ENCODE measurements at places on chromosomes 3 and 15. TPM values are rescaled to one million over a fixed set of nuclear protein-coding genes. Genes with fewer than 3 reads are reported as not detected.

DNA sequence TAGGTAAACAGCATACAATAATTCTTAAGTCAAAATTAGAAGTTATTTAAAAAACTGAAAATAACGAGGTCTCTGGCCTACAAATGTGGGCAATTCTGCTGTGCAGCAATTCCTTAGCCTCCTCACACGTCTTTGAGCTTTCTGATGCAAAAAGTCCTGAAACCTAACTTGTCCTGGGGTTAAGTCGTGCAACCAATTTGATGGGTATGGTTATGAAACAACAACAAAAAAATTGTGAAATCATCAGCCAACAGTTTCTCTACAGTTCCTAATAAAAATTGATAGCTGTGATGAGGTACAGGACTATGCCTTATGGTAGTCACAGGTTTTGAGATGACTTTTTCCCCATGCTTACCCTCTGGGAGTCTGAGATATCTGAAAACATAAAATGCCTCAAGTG, 6.5 kb upstream of the GLB1 start:
- no peaks in the 10 kb centered on the region for H3K4me1 ChIP-seq
- no peak for DNase-seq
- no peaks in the 10 kb centered on the region for H3K36me3 ChIP-seq
- no peaks in the 10 kb centered on the region for H3K27me3 ChIP-seq

DNA sequence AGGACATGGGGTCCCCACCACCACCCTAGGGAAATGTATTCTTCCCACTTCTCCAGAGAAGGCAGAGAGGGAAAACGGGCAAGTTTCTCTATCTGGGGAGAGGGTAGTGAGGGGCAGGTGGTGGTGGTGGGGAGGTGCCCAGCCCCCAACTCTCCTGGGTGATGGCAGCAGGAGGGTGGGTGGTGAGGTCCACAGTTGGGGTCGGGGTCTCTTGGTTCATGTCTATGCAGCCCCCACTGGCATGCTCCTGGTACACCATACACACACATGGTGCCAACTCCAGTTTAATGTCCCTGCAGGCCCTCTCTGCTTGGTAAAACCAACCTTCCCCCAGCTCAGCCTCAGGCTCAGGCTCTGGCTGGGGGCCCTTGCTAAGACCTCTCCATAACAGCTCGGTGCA, 254.5 kb upstream of the LYSMD4 start:
- DNase-seq, result no peak
- H3K4me1 ChIP-seq, result no peaks in the 10 kb centered on the region
- H3K4me3 ChIP-seq, result no peak overlapping the region
- H3K36me3 ChIP-seq, result no peaks in the 10 kb centered on the region
- H3K27me3 ChIP-seq, result no peaks in the 10 kb centered on the region

DNA sequence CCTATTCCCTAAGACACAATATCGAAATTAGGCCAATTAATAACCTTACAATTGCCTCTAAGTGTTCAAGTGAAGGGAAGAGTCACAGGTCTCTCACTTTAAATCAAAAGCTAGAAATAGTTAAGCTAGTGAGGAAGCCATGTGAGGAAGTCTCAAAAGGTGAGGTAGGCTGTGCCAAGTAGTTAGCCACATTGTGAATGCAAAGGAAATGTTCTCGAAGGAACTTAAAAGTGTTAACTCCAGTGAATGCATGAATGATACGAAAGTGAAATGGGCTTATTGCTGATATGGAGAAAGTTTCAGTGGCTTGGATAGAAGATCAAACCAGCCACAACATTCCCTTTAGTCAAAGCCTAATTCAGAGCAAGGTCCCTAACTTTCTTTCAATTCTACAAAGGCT, 59.1 kb downstream of the KLF13 start:
- no peaks in the 10 kb centered on the region for H3K4me1 ChIP-seq
- DNase-seq, result no peak
- H3K27ac ChIP-seq, result no peak overlapping the region
- H3K27me3 ChIP-seq, result no peaks in the 10 kb centered on the region
- no peak overlapping the region for H3K4me3 ChIP-seq
- no peaks in the 10 kb centered on the region for H3K36me3 ChIP-seq

- H3K27me3 ChIP-seq, result no peaks in the 10 kb centered on the region
- no peak overlapping the region for H3K4me3 ChIP-seq
- H3K4me1 ChIP-seq, result no peaks in the 10 kb centered on the region
- H3K36me3 ChIP-seq, result no peaks in the 10 kb centered on the region
- no peak for DNase-seq
Measured at GRCh38 chr3:65713016-65713415, 325.7 kb downstream of the MAGI1 start.

- peaks cover 33% of the 10 kb centered on the region for H3K36me3 ChIP-seq
- no peak overlapping the region for H3K27ac ChIP-seq
- DNase-seq, result no peak
- H3K4me1 ChIP-seq, result no peaks in the 10 kb centered on the region
- H3K27me3 ChIP-seq, result no peaks in the 10 kb centered on the region
Measured at GRCh38 chr3:197528190-197528589, 27.6 kb downstream of the BDH1 start.

- H3K27me3 ChIP-seq, result no peaks in the 10 kb centered on the region
- H3K36me3 ChIP-seq, result no peaks in the 10 kb centered on the region
- DNase-seq, result no peak
- no peak overlapping the region for H3K4me3 ChIP-seq
- H3K4me1 ChIP-seq, result peaks cover 4% of the 10 kb centered on the region
Measured at GRCh38 chr3:13588221-13588701, 39.3 kb downstream of the FBLN2 start.

DNA sequence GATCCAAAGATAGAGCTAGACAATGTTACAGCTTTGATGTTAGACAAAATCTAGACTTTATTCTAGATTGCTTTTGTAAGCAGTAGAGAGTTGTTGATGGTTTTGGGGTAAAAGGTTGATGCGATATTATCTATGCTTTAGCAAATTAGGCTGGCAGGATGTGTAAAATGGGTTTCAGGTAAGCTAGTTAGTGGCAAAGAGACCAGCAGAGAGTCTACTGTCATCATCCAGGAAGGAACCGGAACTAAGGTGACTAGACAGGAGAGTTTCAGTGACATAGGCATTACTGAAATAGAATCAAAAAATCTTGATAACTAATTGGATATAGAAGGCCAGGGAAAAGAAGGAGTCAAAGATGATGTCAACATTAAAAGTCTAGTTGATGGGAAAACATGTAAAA, 11.1 kb downstream of the OR5K2 start:
- no peaks in the 10 kb centered on the region for H3K27me3 ChIP-seq
- no peak overlapping the region for H3K4me3 ChIP-seq
- H3K4me1 ChIP-seq, result no peaks in the 10 kb centered on the region
- no peak overlapping the region for H3K27ac ChIP-seq
- DNase-seq, result no peak

GRCh38 chr15:45715528-45715927, 80.7 kb downstream of the SQOR start:
- peak; percentile 61 for DNase-seq
- H3K4me1 ChIP-seq, result peaks cover 16% of the 10 kb centered on the region
- H3K27ac ChIP-seq, result no peak overlapping the region
- H3K36me3 ChIP-seq, result no peaks in the 10 kb centered on the region

GRCh38 chr3:166177130-166177529, 339.9 kb upstream of the BCHE start:
- H3K27me3 ChIP-seq, result no peaks in the 10 kb centered on the region
- no peak overlapping the region for H3K27ac ChIP-seq
- H3K36me3 ChIP-seq, result no peaks in the 10 kb centered on the region
- DNase-seq, result no peak
- H3K4me3 ChIP-seq, result no peak overlapping the region
- no peaks in the 10 kb centered on the region for H3K4me1 ChIP-seq

DNA sequence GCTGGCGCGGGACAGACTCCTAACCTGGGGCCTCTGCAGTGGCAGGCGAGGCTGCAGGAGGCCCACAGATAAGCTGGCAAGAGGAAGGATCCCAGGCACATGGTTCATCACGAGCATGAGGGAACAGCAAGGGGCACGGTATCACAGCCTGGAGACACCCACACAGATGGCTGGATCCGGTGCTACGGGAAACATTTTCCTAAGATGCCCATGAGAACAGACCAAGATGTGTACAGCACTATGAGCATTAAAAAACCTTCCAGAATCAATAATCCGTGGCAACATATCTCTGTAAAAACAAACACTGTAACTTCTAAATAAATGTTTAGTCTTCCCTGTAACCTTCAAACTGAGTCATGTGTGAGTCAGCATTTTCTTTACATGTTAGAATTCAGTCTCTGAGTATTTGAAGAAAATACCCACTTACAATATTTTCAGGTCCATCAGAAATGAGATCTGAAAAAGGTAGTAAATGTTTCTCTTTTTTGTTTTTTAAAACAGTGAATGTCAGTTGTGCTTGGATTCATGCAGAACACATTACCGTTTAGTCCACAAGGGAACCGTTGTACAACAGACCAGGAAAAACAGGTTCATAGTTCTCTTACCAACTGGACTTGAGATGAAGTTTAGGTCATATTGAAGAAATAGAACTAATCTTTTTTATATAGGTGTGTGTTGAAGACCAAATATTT, 75.9 kb downstream of the BOC start:
- H3K36me3 ChIP-seq, result no peaks in the 10 kb centered on the region
- no peak for DNase-seq
- H3K4me1 ChIP-seq, result peaks cover under 1% of the 10 kb centered on the region

GRCh38 chr3:173221010-173221409, 80.0 kb upstream of the SPATA16 start:
- no peak overlapping the region for H3K4me3 ChIP-seq
- no peak for DNase-seq
- H3K36me3 ChIP-seq, result no peaks in the 10 kb centered on the region
- H3K27ac ChIP-seq, result no peak overlapping the region

DNA sequence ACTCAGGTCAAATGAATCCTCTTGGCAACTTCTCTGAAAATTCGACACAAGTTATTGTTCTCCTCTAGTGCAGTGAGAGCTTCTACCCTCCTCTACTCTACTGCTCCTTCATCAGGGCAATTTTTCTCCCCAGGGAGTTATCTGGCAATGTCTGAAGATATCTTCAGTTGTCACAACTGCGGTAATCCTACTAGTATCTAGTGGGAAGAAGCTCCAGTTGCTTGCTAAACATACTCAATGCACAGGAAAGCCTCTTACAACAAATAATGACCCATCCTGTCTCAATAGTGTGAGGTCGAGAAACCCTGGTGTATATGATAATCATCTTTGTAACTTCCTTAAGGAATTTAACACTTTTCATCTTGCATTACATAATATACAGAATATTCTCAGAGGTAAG, 1147.6 kb downstream of the IGSF11 start:
- no peak overlapping the region for H3K4me3 ChIP-seq
- no peaks in the 10 kb centered on the region for H3K36me3 ChIP-seq
- no peak for DNase-seq
- H3K27ac ChIP-seq, result no peak overlapping the region

GRCh38 chr3:115836944-115837343, 213.6 kb downstream of the GAP43 start:
- H3K36me3 ChIP-seq, result no peaks in the 10 kb centered on the region
- H3K27me3 ChIP-seq, result no peaks in the 10 kb centered on the region
- DNase-seq, result peak; percentile 72
- H3K4me1 ChIP-seq, result no peaks in the 10 kb centered on the region

GRCh38 chr3:125957674-125958510, 11.1 kb upstream of the ROPN1B start:
- DNase-seq, result no peak
- H3K4me1 ChIP-seq, result no peaks in the 10 kb centered on the region
- H3K36me3 ChIP-seq, result no peaks in the 10 kb centered on the region
- H3K27me3 ChIP-seq, result no peaks in the 10 kb centered on the region
- H3K27ac ChIP-seq, result no peak overlapping the region

- H3K27ac ChIP-seq, result no peak overlapping the region
- no peaks in the 10 kb centered on the region for H3K4me1 ChIP-seq
- H3K36me3 ChIP-seq, result no peaks in the 10 kb centered on the region
Measured at GRCh38 chr15:54636147-54636546, 560.6 kb downstream of the RSL24D1 start.

DNA sequence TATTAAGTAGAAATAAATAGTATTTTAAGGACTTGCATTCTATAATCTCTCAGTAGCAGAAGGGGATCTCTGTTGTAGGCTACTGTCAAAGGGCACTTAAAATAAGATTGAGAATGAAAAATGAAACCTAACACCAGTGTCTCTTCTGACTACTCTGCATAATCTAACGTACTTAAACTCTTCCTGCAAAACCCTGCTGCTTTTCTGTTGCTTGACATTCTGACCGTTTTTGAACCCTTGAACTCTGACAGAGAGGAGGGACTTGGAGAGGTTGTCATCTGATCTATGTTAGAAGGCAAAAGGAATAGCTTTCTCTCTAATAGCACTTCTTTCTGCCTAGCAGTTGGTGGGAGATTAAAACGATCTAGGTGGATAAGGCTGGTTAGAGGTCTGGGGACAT, 204.6 kb downstream of the ZIC1 start:
- no peak for DNase-seq
- no peaks in the 10 kb centered on the region for H3K27me3 ChIP-seq

DNA sequence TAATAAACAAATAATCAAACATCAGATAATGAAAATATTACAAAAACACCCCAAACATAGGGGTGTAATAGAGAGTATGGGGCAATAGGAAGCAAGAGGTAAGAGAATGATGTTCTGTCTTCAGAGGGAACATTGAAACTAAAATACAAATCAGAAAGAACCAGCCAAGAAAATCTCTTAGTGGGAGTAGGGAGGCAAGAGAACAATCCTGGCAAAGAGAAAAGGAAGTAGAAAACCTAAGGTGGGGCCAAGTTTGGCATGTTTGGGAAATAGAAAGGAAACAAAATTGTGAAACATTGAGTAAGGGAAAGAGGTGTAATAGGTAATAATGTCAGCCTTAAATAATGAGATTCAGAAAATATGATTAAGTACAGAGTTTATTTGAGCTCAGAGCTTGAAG, 467.1 kb downstream of the RBMS3 start:
- no peak overlapping the region for H3K27ac ChIP-seq
- H3K27me3 ChIP-seq, result no peaks in the 10 kb centered on the region

DNA sequence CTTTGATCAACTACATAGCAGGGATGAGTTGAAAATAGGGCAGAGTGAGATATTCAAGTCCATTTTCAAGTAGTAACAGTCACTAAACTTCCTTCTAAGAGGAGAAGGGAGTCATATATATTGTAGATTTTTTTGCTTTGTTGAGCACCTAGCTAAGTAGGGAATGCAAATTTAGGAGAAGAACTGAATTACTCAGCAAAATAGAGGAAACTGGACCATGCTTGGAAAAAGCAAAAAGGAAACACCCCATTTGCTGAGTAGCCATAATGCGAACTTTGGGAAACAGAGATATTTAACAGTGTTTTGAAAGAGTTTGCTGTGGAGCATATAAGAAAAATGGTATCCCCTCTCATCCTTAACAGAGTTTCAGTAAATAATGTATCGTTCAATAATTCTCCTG, 54.9 kb downstream of the CD200R1L start:
- no peaks in the 10 kb centered on the region for H3K36me3 ChIP-seq
- no peak for DNase-seq
- no peak overlapping the region for H3K27ac ChIP-seq
- no peak overlapping the region for H3K4me3 ChIP-seq
- no peaks in the 10 kb centered on the region for H3K27me3 ChIP-seq

The TMEM207 gene
- total RNA-seq, result not detected

The RAB27A gene
- 4.7 TPM for total RNA-seq

The GABRA5 gene
- total RNA-seq, result not detected

The DPPA2 gene
- not detected for total RNA-seq

The XPC gene
- 30.3 TPM for total RNA-seq

The MOBP gene
- not detected for total RNA-seq

The GOLGA8S gene
- total RNA-seq, result not detected

The ARPP21 gene
- not detected for total RNA-seq

The TRH gene
- total RNA-seq, result not detected

The ARID3B gene
- total RNA-seq, result 17.7 TPM

The TRPM1 gene
- not detected for total RNA-seq

The CCDC13 gene
- 1.9 TPM for total RNA-seq

The NOP10 gene
- 148 TPM for total RNA-seq

The FAM81A gene
- total RNA-seq, result 0.76 TPM

The OIP5 gene
- 7.7 TPM for total RNA-seq

The SEMA5B gene
- total RNA-seq, result not detected

The ADAMTS7 gene
- total RNA-seq, result 0.75 TPM

The SERINC4 gene
- not detected for total RNA-seq

The RUVBL1 gene
- 128 TPM for total RNA-seq

The SERF2 gene
- 882 TPM for total RNA-seq

All from Karpas-422 (cell line).